ENCODE measurements at places on chromosomes 11 and 22.

- no peak for DNase-seq
Measured at GRCh38 chr22:36103891-36104290, 56.7 kb downstream of the APOL3 start.

DNA sequence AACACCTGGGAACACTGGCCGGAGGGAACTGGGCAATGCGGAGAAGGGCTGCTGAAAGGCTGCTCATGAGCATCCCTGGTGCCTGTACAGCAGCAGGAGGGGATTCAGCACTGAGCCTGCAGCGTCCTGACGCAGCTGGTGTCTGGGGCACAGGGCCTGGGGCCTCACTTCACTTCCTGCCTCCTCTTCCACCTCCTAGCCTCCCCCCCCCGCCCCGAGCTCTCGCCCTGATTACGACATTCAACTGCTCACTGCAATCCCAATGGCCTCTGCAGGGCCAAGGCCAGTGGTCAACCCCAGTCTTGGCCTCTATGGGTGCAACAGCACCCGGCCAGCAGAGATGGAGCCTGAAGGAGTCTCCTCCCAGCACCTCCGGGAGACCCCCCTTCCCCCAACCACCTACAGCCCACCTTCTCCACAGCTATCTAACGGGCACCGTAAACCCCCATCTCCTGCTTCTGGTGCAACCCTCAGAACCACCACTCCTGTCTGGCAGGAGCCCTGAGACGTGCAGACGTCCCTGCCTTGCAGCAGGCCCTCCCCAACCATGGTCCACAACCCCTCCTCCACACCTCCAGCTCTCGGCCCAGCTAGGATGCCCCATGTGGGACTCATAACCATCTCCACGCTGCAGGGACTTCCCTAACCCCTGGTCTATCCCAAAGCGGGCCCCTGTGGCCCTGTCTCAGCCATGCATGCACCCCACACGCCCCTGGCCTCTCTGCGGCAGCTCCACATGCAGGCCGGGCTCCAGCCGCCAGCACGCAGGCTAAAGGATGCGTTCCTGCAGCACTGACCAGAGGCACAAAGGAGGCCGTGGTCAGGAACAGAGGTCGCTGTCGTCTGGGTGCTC, 38.2 kb downstream of the BRD1 start:
- no peak for DNase-seq

- no peak for DNase-seq
Measured at GRCh38 chr11:69985641-69986439, 92.3 kb upstream of the ANO1 start.

- DNase-seq: no peak
Measured at GRCh38 chr11:21911061-21911460, 281.8 kb upstream of the ANO5 start.

- no peak for DNase-seq
Measured at GRCh38 chr22:49592780-49593501, 234.7 kb downstream of the BRD1 start.

DNA sequence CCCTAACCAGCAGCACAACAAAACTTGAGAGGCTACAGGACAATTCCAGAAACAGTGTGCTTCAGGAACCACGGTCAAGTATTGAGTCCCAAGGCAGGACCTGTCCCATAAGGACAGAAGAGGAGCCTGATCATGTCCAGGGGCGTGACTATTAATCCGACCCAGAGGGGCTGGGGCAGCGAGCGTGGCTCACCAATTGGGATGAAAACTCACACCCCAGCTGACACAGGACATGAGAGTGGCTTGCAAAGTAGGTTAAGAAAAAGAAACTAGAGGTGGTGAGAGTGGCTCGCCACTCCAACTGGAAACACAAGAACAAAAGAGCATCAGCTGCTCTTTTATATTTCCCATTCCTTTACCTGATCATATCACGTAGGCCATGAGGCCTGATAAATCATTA, 16.0 kb upstream of the FEZ1 start:
- DNase-seq: no peak

DNA sequence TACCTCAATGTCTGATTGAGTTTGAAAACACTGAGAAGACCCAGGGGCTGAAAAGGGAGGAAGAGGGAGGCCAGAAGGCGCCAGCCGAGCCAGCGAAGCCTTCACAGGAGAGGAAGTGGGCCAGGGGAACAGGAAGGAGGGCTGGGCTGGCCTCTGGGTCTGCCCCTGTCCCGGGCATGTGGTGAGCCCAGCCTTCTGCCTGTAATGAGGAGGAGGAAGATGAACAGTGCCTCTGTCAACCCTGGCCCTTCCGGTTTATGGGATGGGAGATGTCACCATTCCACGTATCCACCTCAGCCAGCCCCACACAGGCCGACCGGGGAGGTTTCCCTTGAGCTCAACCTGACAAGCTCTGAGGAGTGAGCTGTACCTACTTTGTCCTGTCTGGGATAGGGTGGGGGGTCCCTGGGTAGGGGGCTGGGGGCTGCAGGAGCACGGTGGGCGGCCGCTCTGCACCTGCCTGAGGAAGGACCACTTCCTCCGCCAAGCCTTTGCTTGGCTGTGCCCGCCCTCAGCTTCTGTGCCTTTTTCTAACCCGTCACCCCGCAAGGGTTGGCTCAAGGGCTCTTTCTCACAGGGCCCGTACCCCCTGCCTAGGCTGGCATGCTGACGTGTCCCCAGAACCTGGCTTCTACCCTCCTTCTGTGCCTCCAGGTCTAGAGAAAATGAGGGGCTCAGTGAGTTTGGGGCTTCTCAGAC, 2.0 kb downstream of the PARVG start:
- no peak for DNase-seq

GRCh38 chr11:43567396-43567975, 113.1 kb upstream of the HSD17B12 start:
- no peak for DNase-seq

GRCh38 chr22:27201741-27202140, 544.4 kb downstream of the MIAT start:
- no peak for DNase-seq

DNA sequence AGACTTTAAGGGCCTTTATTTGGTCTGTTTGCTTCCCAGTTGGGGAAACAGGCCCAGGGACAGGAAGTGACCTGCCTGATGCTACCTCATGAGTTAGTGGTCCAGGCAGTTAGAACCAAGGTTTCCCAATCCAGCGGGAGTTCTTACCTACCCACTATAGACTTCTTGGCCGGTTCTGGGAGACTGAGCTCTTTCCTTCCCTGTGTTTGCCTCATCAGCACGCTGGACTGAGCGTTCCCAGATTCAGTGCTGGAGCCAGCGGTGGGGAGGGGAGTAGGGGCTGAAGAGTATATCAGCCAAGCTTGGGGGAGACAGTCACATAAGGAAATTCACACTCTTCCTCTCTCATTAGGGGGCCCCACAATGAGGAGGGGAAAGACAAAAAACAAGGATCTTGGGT, 27.1 kb downstream of the TIMP3 start:
- no peak for DNase-seq

DNA sequence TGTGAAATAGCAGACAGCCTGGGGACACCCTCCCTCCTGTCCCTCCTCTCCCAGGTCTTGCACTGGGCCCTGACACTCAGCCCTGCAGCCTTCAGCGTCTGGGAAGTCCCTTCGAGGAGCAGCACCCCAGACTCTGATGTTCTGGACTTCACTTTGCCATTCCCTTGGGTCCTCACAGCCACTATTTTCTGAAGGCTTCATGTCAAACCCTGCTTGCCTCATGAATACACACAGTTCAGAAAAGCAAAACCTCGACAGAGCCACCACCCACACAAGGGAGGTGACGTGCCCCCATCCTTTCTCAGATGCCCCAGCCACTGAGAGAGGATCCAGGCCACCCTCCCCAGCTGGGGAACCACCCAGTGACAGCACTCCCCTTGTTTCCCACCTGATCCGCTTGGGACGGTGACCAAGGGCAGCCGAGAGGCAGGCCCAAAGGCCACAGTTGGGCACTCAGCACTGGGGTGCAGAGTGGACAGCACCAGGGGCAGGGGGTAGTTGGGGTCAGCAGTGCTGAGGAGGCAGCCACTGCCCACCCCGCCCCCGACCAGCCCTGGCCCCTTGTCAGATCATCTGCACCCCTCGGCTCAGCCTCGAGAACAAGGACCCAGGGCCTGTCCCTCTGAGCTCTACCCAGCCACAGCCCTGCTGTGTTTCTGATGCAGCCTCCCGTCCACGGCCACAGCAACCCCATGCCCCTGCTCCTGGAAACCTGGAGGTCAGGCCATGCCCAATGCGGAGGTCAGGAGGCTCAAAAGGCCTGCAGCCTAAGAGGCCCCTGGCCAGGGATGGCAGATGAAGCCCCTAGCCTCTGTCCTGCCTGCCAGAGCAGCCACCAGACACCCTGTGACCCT, 3.1 kb upstream of the TNNT3 start:
- DNase-seq: no peak

- no peak for DNase-seq
Measured at GRCh38 chr11:124874571-124875255, 9.5 kb downstream of the ROBO3 start.

DNA sequence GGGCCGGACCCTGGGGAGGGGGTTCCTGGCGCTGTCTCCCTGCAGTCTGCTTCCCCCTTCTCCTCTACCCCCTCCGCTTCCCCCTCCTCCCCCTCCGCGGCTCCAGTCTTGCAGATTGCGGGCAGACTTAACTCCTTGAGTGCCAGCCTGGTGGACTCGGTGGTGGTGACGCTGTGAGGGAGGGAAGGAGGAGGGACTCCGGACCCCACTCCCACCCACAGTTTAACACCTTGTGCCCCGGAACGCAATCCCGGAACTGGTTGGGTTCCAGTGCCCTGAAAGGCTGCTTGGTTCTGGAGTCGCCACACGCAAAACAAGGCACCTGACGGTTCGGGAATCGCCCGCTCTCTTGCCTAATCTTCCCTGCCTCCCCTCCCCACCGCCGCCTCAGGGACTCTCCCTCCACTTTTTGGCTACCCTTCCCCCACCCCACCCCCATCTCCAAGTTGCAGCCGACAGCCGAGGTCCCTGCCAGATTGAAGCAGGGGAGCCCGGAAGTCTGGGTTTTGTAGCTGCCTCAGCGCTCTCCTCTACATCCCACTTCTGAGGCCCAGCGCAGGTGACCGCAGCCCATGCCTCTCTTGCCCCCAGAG, 3.9 kb upstream of the BCL9L start:
- DNase-seq: no peak

DNA sequence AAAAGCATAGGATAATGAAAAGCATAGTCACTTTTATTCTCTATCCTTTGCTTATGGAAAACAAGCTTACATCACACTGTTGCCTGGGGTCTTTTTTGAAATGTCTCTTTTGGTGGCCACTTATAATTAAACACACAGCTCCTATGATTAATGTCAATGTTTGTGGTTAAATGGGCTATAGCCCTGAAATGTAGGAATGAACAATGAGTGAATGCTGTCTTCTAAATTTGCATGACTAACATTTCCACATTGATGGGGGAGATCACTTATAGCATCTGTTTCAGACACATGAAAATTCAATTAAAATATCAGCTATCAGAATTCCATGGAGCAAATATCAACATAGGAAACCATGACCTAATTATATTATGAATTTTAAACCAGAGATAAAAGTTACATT, 171.4 kb upstream of the FAT3 start:
- no peak for DNase-seq

DNA sequence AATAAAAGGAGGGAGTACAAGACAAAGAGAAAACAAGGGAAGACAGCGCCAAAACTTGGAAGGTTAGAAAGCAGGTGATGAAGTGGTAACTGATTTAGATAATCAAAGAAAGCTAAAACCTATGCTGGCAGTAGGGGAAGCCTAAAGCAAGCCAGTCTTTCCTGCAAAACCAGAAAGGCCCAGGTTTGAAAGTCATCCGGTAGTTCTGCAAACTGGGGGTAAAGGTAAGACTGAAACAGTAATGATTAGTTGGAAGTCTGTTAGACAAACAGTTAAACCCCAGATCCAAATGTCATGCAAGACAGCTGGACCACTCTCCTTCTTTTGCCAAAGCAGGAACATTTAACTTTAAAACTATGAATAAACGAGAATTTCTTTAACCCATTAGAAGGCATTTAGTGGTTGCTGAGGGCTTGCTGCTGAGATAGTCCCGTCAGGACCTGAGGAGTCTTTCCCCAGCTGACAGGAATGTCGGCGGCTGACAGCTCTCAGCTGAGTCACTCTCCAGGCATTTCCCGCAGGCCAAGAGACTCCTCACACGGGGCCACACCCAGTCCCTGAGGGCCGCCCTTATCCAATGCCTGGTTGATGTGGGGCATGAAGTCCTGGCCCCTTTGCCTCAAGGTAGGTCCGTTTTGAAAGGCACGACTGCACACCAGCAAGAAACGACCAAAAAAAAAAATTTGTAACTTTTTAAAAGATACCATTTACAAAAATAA, 36.3 kb upstream of the CFAP300 start:
- no peak for DNase-seq
